ENCODE measurements at places on chromosomes 6 and 20. TPM values are rescaled to one million over a fixed set of nuclear protein-coding genes. Genes with fewer than 3 reads are reported as not detected.

DNA sequence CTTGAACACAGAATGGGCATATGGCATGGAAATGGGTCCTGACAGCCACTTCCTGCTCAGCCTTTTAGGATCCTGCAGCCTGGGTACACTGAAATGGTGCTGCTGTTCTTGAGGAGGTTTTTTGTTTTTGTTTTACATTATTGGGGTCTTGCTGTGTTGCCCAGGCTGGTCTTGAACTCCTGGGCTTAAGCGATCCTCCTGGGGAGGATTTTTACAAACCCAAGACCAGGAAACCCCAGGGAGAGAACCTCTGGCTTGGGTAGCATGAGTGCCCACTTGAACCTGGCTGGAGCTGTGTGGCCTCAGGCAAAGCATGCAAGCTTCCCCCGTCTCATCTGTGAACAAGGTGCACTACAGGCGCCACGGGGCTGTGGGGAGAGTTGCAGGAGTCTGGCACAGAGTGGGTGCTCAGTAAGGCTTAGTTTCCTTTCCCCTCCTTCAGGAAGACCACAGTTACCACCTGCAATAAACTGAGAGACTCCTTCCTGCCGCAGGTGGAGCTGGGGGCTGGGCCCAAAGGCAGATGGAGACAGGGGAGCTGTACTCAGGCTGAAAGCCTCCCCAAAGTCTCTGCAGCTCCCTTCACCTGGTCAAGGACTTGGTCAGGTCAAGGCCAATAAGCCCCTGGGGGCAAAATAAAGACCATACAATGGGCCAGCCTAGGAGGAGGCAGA, 1.8 kb downstream of the SLA2 start:
- peaks cover 7% of the 10 kb centered on the region for H3K36me3 ChIP-seq
- H3K4me3 ChIP-seq = no peak overlapping the region
- DNase-seq = no peak
- peaks cover 41% of the 10 kb centered on the region for H3K4me1 ChIP-seq
- H3K27ac ChIP-seq = no peak overlapping the region

DNA sequence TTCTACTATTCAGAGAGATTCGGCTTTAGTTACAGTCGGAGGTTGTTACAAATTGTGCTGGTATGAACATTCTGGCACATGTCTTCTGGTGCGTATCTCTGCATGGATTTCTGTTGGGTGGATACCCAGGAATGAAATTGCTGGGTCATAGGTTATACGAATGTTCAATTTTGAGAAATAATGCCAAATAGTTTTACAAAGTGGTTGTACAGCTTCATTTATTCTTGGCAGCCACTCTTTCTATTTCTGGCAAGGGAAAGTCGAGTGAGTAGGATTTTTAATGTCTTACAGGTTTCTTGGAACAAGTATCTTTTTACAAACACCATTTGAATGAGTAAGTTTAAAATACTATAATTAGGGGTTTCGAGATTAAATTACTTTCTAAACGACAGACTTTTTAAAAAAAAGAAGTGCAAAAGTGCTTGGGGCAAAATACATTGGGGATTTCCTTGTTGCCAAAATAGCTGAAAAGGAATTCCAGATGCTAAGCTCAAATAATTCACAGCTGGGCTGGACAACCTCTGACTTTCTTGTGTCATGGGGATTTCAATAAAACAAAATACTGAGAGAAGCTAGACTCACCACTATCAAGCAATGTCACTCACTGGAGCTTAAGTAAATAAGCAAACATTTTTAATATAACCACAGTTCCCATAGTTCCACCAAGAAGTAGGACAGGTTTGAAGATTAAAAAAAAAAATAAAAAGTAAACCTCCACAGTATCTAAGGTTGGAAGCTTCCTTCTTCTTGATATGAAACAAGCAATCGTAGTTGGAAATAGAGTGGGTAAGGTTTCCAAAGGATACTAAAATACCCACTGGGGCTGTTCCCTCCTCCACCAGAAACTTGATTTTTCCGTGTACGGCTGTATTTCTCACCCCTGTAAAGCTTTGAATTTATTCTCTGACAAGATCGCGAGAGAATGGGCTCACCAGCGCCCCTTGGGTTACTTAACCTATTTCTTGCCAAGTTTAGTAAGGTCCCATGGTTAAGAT, 21.6 kb upstream of the GFOD1 start:
- no peak overlapping the region for H3K4me3 ChIP-seq
- H3K4me1 ChIP-seq = no peaks in the 10 kb centered on the region
- no peak for DNase-seq
- no peaks in the 10 kb centered on the region for H3K27me3 ChIP-seq
- no peaks in the 10 kb centered on the region for H3K36me3 ChIP-seq

- no peak overlapping the region for H3K27ac ChIP-seq
- H3K36me3 ChIP-seq = no peaks in the 10 kb centered on the region
- H3K4me1 ChIP-seq = no peaks in the 10 kb centered on the region
- H3K4me3 ChIP-seq = no peak overlapping the region
These were observed 261.1 kb upstream of the RGS17 start for GRCh38 chr6:153392156-153392555.

DNA sequence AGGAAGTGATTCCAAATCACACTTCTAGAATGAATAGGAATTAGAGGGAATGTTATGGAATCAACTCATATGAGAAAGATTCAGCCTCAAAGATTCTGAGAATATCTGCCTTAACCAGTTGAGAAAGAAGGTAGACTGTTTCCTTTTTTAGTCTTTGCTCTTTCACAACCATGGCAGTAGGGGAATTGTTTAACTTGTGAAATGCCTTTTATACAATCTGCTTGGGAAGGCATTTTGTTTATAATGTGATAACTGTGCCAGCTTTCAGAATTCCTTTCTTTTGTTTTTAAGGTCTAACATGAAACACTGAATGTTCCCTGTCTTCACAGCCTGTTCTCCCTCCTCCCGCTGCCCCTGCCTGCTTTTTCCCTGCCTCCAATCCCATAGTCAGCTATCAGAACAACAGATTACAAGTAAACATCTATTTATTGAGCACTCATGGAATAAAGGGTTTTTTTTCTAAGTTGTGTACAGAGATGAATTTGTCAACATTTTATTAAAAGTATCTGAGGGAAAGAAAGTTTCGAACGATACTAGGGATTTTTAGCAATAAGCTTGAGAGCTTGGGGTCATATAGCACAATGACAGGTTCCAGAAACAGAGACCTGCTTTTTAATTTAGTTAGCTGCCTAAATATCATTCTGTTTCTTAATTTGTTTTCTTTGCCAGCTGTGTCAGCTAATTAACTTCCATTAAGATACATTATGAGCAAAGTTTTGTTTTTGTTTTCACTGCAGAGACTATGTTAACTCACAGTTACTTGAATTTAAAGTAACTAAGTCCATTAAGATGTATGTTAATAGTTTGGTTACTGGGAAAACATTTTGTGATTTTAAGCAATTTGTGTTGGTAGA, 28.3 kb upstream of the FBXO30 start:
- H3K27me3 ChIP-seq = no peaks in the 10 kb centered on the region
- no peak overlapping the region for H3K4me3 ChIP-seq
- H3K4me1 ChIP-seq = no peaks in the 10 kb centered on the region

- H3K4me3 ChIP-seq = no peak overlapping the region
- H3K4me1 ChIP-seq = no peaks in the 10 kb centered on the region
- no peak for DNase-seq
- no peaks in the 10 kb centered on the region for H3K27me3 ChIP-seq
- H3K36me3 ChIP-seq = no peaks in the 10 kb centered on the region
- H3K27ac ChIP-seq = no peak overlapping the region
These were observed 427.4 kb downstream of the UTRN start for GRCh38 chr6:144712541-144712940.

GRCh38 chr6:1729133-1729749, 119.5 kb downstream of the FOXC1 start:
- H3K4me1 ChIP-seq = peaks cover 17% of the 10 kb centered on the region
- H3K36me3 ChIP-seq = peaks cover 10% of the 10 kb centered on the region
- no peak for DNase-seq
- H3K27me3 ChIP-seq = no peaks in the 10 kb centered on the region

GRCh38 chr6:170451762-170452651, 101.1 kb downstream of the PSMB1 start:
- no peaks in the 10 kb centered on the region for H3K36me3 ChIP-seq
- DNase-seq = no peak
- no peak overlapping the region for H3K4me3 ChIP-seq
- H3K27ac ChIP-seq = no peak overlapping the region

DNA sequence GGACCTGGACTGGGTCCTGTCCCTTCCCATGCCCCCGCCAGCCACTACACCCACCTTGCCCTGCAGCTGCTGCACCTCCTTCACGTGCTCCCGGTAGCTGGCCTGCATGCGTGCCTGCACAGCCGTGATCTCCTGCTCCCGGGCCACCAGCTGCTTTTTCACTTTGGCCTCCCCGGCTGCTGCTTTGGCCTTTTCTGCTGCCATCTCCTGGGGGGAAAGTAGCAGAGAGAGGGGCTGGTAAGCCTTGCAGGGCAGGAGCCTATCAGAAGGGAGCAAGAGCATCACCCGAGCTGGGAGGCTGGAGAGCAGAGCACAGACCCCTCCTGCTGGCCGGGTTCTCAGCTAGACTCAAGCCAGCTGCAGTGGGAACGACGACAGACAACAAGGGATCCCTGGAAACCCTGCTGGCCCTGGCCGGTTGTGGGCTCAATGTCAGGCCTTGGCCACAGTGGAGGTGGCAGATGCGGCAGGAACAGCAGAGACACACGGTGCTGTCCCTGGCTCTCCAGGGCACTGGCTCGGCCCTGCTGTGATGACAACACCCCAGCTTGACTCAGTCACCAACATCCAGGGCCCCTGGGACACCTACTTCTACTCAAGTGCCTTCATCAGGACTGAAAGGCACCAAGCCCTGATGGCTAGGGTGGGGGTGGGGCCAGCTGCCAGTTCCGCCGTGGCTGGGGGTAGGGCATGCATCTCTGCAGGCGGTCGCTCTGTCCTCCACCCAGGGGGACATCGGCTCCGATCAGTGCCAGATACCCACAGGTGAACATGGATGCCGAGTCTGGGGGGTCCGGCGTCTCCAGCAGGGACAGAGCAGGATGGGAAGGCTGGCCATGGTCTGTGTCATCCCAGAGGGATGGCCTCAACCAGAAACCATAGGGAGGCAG, 45.3 kb downstream of the RRBP1 start:
- DNase-seq = no peak
- H3K27ac ChIP-seq = no peak overlapping the region
- no peaks in the 10 kb centered on the region for H3K4me1 ChIP-seq
- H3K36me3 ChIP-seq = no peaks in the 10 kb centered on the region
- no peaks in the 10 kb centered on the region for H3K27me3 ChIP-seq

GRCh38 chr6:17556014-17556413, 44.1 kb upstream of the FAM8A1 start:
- H3K27ac ChIP-seq = no peak overlapping the region
- no peaks in the 10 kb centered on the region for H3K4me1 ChIP-seq
- no peak for DNase-seq
- H3K27me3 ChIP-seq = no peaks in the 10 kb centered on the region
- H3K4me3 ChIP-seq = no peak overlapping the region
- H3K36me3 ChIP-seq = peaks cover 6% of the 10 kb centered on the region

DNA sequence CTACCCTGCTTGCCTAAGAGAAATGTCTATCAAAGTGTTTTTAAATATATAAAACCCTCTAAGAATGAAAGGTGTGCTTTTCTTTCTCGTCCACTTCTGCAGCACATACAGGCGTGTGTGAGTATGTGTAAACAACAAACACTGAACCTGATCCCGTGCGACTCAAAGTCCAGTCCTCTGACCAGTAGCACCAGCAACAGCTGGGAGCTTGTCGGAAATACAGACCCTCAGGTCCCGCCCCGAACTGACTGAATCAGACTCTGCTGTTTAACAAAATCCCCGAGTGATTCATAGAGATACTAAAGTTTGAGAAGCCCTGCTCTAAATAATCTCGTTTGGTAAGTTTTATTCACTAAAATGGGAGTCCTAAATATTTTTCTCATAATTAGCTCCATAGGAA, 208.0 kb upstream of the KCNQ5 start:
- no peaks in the 10 kb centered on the region for H3K36me3 ChIP-seq
- no peak overlapping the region for H3K4me3 ChIP-seq
- H3K4me1 ChIP-seq = no peaks in the 10 kb centered on the region
- no peaks in the 10 kb centered on the region for H3K27me3 ChIP-seq
- H3K27ac ChIP-seq = no peak overlapping the region

- no peak overlapping the region for H3K4me3 ChIP-seq
- no peak overlapping the region for H3K27ac ChIP-seq
- H3K27me3 ChIP-seq = no peaks in the 10 kb centered on the region
- no peak for DNase-seq
- peaks cover 4% of the 10 kb centered on the region for H3K36me3 ChIP-seq
- H3K4me1 ChIP-seq = peaks cover 30% of the 10 kb centered on the region
These were observed 8.2 kb downstream of the NCOA7 start for GRCh38 chr6:125798734-125799508.

DNA sequence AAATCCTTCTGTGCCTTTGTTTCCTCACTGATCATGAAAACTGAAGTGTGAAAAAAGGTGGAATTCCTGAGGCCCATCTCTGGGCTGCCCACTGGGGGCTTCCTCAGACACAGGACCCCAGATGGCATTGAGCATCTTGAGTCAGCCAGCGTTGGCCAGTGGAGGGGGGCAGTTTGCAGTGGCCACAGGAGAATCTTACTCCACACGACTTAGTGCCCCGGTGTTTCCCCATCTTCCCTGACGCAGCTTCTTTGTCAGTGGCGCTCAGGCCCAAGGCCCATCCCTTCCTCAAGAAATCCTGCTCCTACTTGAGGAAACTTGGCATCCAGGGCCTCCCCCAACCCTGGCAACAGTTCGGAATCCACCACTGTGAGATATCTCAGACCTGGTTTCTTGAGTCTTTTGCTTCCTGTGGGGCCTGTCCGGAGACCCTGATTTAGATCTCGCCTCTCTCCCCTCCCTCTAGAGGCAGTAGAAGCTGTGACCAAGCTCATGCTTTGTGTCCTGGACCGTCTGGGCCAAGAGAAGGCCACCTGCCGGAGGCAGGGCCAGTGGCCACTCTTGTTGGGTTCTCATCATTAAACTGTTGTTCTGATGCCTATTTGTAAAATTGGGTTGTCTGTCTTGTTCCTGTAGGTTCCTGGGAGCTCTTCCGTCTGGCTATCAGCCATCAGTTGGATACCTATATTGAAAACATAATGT, 20.2 kb upstream of the DLGAP4 start:
- no peak for DNase-seq
- no peak overlapping the region for H3K27ac ChIP-seq
- H3K4me1 ChIP-seq = no peaks in the 10 kb centered on the region
- peaks cover 89% of the 10 kb centered on the region for H3K27me3 ChIP-seq
- H3K36me3 ChIP-seq = no peaks in the 10 kb centered on the region
- H3K4me3 ChIP-seq = no peak overlapping the region

The ATP5F1E gene
- 116 TPM for total RNA-seq

The ASIP gene
- not detected for total RNA-seq

The HLA-DMB gene
- total RNA-seq = 32.4 TPM

The MICAL1 gene
- 25.4 TPM for total RNA-seq

The MRAP2 gene
- total RNA-seq = 0.38 TPM

The KIZ gene
- 3.3 TPM for total RNA-seq

The SNX21 gene
- 8.7 TPM for total RNA-seq

The COX4I2 gene
- total RNA-seq = not detected

The C6orf120 gene
- total RNA-seq = 20.9 TPM

The HTR1E gene
- not detected for total RNA-seq

The C6orf15 gene
- total RNA-seq = not detected

The ME1 gene
- 14.5 TPM for total RNA-seq

The GABRR1 gene
- total RNA-seq = not detected
